Stimulated activated CD8-positive, alpha-beta memory T cell treated with anti-CD3 and anti-CD28 coated beads, Interleukin-7, amount 100 ng/mL, for 1 hour (primary cell): ENCODE measurements at places on chromosomes 1 and 21.

DNA sequence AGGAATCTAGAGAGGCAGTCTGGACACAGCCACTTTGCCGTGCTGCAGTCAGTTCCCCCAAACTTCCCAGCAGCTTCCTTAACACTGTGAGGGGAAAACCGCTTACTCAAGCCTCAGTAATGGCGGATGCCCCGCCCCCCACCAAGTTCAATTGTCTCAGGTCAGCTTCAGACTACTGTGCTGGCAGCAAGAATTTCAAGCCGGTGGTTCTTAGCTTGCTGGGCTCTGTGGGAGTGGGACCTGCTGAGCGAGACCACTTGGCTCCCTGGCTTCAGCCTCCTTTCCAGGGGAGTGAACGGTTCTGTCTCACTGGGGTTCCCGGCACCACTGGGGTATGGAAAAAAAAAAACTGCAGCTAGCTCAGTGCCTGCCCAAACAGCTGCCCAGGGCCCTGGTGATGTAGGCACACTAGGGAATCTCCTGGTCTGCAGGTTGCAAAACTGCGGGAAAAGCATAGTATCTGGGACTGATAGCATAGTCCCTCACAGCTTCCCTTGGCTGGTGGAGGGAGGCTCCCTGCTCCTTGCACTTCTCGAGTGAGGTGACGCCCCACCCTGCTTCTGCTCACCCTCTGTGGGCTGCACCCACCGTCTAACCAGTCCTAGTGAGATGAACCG is 23.7 kb upstream of the HFM1 start:
- no peak for DNase-seq

DNA sequence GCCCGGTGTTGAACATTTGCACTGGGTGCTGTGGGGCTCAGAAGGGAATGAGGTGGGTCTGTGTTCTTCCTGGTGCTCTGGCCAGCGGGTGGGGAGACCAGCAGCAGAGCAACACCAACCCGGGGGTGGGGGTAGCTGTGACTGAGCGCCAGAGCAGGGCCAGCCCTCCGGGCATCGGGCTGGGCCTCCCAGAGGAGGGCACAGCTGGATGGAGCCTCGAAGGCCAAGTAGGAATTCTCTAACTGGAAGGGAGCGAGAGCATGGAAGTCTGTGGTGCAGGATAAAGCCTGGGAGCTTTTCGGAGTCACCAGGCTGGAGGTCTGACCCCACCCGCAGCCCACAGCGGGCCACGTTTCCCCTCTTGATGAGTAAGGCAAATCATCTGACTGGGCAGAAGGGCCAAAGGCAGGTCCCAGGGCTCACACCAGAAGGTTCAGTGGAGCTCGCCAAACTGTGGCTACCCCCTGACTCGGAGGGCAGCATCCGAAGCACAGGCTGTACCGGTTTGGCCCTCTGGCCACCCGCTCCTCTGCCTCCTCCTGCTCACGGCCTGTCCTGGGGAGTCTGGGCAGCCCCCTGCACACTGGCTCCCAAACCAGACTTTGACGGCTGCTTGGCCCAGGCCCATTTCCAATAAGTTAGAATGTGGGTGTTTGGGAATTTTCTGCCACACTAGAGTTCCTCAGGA is 18.8 kb downstream of the SLC1A7 start:
- no peak for DNase-seq

DNA sequence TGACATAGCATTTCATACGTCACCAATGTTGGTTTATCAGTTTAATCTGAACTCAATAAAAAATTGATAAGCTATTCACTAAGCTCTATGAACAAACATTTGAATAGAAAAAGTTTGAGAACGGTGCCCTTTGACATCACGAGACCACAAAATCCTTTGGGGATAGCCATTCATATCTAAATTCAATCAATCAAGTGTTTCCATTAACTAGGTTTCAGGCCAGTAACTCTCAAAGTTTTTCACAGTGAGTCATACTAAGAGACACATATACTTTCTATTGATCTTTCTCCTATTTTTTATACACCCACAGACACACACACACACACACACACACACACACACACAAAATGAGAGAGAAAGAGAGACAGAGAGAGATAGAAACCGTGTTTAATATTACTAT is 235.4 kb upstream of the SNX7 start:
- no peak for DNase-seq

DNA sequence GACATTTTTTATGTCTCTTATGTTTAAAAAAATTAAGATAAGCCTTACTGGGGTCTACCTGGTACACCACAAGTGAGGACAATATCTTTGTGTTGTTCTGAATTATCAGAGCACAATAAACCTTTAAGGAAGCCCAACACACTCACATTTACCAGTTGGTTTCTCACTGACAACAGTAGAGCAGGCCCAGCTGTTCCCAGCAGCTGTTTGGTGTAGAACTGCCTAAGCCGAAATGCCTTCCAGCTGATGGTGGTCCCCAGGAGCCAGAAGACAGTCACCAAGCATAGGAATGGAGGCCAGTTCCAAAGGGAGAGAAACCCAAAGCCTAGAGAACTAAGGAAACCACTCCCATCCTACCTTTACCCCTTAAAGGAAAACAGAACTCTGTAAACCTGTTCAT is 428.6 kb upstream of the CAMK1G start:
- DNase-seq: no peak

- no peak for DNase-seq
Observed at GRCh38 chr1:2151252-2151651, 43.3 kb downstream of the FAAP20 start.

GRCh38 chr1:94314222-94314858 is 77.0 kb upstream of the ARHGAP29 start:
- DNase-seq: no peak

DNA sequence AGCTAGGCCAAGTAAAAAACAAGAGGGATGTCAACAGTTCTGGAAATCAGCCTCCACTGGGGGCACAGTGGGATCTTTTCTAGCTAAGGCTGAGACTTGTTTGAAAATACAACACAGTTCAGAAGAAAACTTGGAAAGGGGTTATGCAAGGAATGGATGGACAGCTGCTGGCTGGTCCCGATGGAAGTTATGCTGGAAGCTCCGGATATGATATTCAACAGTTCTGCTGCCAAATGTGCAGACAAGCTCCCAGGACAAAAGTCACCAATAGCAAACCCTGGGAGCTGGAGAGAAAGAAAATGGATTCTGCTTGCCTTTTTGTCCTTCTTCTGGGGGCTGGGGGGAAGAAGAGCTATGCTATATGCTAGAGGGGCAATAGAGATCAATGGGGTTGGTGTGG is 14.3 kb downstream of the LMX1A start:
- no peak for DNase-seq

- DNase-seq: no peak
Observed at GRCh38 chr1:189216886-189217285, 1260.8 kb downstream of the BRINP3 start.

GRCh38 chr1:164644774-164645644 is 86.0 kb downstream of the PBX1 start:
- DNase-seq: no peak

- DNase-seq: no peak
Observed at GRCh38 chr1:243260221-243260880, 4.5 kb downstream of the SDCCAG8 start.

DNA sequence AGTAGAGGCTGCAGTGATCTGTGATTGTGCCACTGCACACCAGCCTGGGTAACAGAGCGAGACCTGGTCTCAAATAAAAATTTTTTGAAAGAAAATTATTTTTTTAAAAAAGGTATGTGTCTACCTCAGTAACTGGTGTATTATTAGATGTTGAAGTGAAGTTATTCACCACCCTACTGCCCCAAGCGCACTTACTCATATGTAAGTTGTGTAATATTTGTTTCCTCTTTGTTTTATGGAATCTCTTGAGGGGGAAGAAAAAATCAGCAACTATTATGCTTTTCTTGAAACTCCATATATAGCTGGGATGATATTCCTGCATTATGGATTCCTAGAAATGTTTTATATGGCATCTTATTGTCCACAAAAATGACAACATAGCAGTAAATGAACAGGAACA is 21.3 kb downstream of the RBM15 start:
- no peak for DNase-seq

- DNase-seq: no peak
Observed at GRCh38 chr21:38440746-38441145, 57.5 kb downstream of the ERG start.

GRCh38 chr1:116122955-116123757 is 12.0 kb downstream of the MAB21L3 start:
- DNase-seq: no peak
